Amniotic epithelial cell (primary cell): ENCODE measurements at places on chromosomes 2 and 18.

DNA sequence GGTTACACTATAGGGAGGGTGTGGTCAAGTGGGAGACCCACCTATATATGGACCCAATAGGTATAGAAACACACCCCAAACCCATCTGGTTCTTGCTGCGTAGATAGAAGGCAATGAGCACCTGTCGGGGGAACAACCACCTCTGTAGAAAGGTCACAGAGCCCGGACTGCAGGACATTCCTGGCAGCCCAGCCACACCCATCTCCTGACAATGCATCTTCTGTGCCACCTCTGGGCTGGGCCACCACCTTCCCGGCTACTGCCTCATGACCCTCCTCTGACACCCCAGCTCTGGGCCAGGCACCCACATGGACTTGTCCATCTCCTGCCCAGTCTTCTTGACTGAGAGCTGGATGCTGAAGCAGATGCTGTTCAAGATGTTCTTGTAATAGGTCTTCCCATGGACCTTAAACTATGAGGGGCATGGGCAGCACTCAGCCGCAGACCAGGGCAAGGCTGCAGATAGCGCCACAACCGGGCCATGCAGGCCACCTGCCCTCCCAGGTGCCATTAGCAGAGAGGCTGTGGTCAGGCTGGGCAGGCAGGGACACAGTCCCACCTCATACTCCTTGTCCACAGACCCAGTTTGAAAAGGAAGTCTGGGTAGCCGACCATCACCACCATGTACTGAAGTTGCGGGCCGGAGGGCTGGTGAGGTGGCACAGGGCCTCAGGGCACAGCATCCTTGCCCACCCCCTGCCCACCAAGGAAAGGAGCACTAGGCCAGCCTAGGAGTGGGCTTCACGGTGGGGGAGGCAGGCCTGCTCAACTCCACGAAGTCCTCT lies 9.3 kb downstream of the ALPG start:
- no peak for DNase-seq

- DNase-seq = no peak
Measured at GRCh38 chr18:74108460-74108859, 39.2 kb downstream of the FBXO15 start.

DNA sequence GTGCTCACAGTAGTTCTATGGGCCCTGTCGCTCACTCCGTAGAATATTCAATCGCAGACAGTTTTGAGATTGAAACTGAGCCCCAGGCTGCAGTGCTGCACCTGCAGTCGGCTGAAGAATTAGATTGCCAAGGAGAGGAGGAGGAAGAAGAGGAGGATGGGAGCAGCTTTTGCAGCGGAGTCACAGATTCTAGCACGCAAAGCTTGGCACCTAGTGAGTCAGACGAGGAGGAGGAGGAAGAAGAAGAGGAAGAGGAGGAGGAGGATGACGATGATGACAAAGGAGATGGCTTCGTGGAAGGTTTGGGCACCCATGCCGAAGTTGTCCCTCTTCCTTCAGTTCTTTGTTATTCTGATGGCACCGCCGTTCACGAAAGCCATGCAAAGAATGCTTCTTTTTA lies 115.2 kb downstream of the GALNT3 start:
- DNase-seq = no peak

- no peak for DNase-seq
Measured at GRCh38 chr18:27769152-27769551, 407.8 kb downstream of the CDH2 start.

DNA sequence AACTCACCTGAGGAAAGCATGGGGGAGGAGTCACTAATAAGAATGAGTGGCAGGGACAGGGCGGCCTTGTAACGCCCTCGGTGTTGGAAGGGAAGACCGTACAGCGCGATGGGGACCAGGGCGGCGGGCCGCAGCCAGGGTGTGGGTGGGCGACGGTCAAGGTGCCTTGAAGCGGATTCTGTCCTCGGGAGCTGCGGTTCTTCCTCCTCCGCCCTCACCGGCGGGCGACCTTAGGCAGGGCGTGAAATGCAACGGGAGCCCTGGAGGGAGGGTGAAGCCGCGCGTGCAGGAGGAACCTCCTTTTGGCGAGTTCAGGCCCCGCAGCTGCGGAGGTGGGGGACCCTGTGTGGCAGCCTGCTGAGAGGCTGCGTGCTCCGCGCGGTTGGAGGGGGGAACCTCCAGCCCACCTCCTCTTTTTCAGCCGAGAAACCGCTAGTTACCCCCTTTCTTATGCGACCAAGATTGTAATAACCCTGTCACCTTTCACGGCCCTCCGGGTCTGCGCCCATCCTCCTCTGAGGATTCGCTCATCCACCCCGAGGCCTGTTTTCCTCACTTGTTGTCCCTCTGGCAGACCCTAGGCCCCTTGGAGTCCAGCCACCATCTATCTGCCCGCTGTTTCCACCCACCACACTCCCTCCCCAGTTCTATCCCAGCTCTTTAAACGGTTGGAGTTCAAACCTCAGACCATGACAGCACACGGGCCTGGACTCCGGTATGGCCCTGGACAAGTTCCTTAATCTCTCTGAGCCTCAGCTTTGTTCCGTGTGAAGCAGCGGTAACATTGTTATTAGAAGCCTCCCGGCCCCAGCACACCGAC lies 823 bp upstream of the RNU2-63P start:
- DNase-seq = no peak

DNA sequence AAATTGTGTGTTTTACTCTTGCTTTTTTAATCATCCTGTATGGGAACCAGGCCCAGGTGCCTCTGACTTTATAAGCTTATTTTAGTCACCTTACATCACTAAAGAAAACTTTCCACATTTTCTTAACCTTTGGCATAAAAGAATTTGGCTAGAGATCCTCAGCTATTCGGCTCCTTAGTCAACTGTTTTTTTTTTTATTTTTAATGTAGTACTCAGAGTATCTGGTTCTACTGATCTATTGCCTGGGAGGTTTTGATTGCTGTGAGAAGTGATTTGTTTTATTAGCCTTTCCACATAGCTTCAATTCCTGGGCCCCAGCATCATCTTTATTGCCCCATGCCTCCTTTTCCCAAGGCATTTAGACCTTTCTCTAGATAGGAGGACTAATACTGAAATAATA lies 121.0 kb downstream of the MYO1B start:
- peak; percentile 55 for DNase-seq

DNA sequence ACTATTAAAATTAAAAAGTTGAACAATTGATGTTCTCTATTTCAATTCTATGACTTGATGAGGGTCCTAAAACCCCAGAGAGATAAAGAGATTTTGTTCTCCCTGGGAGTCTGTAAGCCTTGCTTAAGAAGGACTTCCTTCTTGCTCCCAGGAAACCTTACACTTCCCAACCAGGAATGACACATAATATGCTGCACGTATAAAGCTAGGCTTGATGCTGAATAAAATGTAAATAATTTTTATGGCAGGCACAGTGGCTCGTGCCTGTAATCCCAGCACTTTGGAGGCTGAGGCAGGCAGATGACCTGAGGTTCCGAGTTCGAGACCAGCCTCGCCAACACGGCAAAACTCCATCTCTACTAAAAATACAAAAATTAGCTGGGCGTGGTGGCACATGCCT lies 27.8 kb downstream of the SPIRE1 start:
- peak; percentile 28 for DNase-seq

GRCh38 chr2:113677330-113677729 lies 50.3 kb downstream of the RABL2A start:
- peak; percentile 18 for DNase-seq

DNA sequence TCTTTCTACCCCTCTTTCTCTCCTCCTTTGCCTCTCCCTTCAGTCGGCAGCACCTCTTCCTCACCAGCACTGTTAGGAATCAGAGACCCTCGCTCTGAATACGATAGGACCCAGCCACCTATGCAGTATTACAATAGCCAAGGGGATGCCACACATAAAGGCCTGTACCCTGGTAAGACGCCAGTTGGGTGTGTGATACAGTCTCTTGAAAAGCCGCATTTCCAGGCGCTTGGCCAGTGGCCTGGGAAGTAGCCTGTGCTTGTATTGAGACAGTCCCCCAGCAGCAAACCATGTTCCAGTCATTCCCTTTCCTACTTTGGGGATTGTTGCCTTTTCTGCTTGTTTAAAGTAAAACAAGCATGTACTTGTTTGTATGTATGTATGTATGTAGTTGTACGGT lies 118.4 kb upstream of the DAPL1 start:
- no peak for DNase-seq

- no peak for DNase-seq
Measured at GRCh38 chr2:60899230-60899891, 18.0 kb downstream of the REL start.

DNA sequence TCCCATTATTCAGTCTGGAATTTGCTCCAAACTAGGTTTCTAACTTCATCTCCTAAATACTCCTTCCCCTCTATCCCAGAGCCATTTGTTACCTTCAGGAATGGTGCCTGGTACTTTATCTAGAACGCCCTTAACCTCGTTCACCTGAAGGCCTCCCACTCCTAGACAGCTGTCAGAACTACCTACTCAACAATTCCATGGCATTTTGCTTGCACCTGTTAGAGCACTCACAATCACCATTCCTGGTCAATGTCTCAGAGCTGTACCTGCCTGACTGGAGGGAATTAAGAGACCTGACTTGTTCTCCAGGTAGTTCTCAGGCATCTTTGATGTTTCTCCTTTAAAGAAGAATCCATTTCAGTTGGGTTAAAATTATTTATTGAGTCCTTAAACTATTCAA lies 88.9 kb downstream of the GAREM1 start:
- no peak for DNase-seq

DNA sequence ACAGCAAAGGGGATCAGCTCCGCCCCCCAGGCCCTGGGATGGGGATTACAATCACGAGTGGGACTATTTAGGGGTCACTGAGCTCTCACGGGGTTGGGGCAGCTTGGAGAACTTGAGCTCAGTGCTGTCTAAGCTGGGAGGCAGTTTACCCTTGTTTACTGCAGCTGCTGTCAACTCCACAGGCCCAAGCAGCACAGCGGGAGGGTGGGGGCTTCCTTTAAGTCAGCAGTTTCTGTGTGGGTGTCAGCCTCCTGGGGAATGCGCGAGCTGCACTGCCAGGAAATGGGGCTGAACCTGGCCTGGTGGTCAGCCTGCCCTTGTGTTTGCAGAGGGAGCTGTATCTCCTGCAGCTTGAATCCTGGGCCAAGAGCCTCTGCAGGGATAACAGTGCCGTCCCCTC lies 29.8 kb downstream of the TOGARAM2 start:
- DNase-seq = peak; percentile 78

- DNase-seq = no peak
Measured at GRCh38 chr2:240478346-240479110, 43.1 kb downstream of the GPC1 start.

DNA sequence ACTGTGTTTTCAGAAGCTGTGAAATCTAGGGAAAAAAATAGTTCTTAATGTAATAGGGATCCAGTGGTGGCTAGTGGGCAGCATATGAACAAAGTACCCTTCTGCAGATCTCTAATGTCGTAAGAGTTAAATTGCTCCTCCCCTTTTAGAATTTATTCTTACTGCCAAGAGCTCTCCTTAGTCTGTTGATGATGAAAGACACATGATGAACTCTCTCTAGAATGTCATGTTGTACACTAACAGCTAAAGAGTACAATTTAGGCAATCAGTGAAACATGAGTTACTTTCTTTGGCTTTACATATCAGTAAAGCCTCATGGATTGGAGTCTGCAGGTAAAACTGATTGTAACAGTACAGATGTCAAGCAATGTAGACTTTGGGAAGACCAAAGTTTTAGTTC lies 84.2 kb downstream of the SLC39A10 start:
- DNase-seq = peak; percentile 55

- no peak for DNase-seq
Measured at GRCh38 chr2:108194409-108195132, 45.2 kb upstream of the SULT1C3 start.

GRCh38 chr2:43349904-43350303 lies 123.5 kb upstream of the ZFP36L2 start:
- DNase-seq = no peak

GRCh38 chr18:24991141-24992060 lies 360.6 kb downstream of the ZNF521 start:
- no peak for DNase-seq

DNA sequence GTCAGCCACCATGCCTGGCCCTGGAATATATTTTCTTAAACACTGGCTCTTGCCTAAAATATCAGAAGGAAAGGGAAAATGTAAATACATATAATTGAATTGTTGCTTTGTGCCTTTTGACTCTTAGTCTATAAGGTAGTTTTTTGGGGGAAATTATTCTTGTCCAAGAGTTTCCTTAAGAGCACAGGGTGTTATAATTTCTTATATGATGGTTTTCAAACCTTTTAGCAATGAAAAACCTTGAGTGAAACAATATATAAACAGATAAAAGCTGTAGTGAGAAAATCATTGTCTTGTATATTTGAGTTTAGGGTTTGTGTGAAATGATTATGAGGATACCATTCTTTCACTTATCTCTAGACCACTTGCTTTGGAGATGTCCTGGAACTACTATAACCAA lies 40.2 kb downstream of the DDX1 start:
- DNase-seq = no peak

GRCh38 chr2:142873831-142874287 lies 3.6 kb upstream of the KYNU start:
- peak; percentile 37 for DNase-seq

DNA sequence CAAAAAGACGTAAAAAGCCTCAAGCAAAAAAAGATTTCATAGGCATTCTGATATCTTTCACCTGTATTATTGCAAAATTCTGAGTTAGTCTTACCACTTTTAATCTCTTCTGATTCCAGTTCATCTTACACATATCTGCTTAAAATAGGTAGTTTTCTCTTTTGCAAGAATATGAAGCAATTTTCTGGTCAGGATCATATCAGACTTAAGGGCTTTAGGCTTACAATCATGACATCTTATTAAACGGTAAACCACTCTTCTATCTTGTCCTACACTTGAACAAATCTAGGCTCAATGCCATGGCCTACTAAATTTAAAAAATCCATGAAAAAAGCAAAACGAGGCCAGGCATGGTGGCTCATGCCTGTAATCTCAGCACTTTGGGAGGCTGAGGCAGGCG lies 50.1 kb upstream of the GAREM1 start:
- DNase-seq = peak; percentile 79

DNA sequence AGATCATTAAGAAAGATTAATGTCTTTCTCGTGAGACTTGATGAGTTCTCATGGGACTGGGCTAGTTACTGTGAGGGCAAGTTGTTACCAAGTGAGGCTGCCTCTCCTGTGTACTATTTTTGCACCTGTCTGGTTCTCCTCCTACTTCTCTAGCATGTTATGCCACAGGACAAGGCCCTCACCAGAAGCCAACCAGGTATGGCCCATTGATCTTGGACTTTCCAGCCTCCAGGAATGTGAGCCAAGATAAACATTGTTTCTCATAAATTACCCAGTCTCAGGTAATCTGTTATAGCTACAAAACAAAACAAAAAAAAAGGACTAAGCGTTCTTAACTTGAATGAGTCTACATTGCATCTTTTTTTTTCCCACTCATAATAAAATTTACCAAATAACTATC lies 184.1 kb downstream of the CDH7 start:
- no peak for DNase-seq

GRCh38 chr2:140392824-140393223 lies 1612.6 kb upstream of the NXPH2 start:
- DNase-seq = peak; percentile 75

GRCh38 chr2:233301811-233302210 lies 5.8 kb upstream of the SAG start:
- no peak for DNase-seq

DNA sequence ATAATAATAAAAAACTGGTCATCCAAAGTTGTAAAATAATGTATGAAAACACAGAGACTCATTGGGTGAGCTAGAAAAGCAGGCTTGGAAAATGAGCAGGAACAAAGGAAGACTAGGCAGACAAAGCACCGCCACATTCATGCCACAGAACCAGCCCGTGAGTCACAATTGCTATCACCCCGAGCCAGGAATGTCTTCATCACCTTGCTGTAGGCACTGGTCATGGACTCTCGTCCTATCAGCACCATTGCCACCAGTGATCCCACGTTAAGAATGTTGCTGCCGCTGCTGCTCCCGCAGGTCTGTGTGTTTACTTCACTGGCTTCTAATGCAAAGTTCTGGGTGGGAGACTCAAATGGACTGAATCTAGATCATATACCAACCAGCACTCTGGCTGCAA lies 417.9 kb downstream of the PID1 start:
- no peak for DNase-seq
